ENCODE measurements at places on chromosomes 12 and 14. TPM values are rescaled to one million over a fixed set of nuclear protein-coding genes. Genes with fewer than 3 reads are reported as not detected.

- no peak for DNase-seq
These were observed 17.3 kb upstream of the ABHD12B start for GRCh38 chr14:50854521-50854920.

Gene KLRD1
- under 0.01 TPM for total RNA-seq

- DNase-seq, result no peak
These were observed 219.3 kb downstream of the TRHDE start for GRCh38 chr12:72491426-72491825.

Gene KRT80
- not detected for total RNA-seq

DNA sequence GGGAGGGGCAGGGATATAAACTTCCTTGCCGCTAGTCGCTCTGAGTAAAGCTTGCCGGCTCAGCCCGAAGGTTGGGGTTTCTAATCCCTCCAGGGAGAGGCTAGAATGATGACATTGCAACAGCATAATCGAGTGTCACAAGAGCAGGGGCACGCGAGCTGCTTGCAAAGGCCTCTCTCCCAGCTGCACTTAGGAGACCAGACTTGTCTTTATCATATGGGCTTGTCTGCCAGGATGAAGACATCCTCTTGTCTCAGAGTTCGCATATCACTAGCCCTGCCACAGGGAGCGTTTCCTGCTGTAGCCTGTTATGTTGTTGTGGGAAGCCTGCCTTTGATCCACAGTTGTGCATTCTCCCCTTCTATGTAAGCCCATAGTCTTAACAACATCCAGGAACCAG lies 180.0 kb downstream of the ESR2 start:
- DNase-seq, result no peak

Gene HCAR1
- 0.41 TPM for total RNA-seq
